ENCODE measurements at places on chromosomes 4 and X. TPM values are rescaled to one million over a fixed set of nuclear protein-coding genes. Genes with fewer than 3 reads are reported as not detected.

The DDIT4L gene
- 8.0 TPM for total RNA-seq

The CD38 gene
- 0.98 TPM for total RNA-seq

The DEFB131A gene
- not detected for total RNA-seq

The QRFPR gene
- total RNA-seq, result not detected

The CAPN6 gene
- total RNA-seq, result not detected

The CXCL6 gene
- total RNA-seq, result 0.10 TPM

The FAM47E gene
- not detected for total RNA-seq

The IL2 gene
- not detected for total RNA-seq

The SPP1 gene
- not detected for total RNA-seq

The FMR1NB gene
- total RNA-seq, result not detected

The PDE6B gene
- total RNA-seq, result 1.5 TPM

The GPM6B gene
- 0.33 TPM for total RNA-seq

The SPANXB1 gene
- total RNA-seq, result not detected

The MAGEB10 gene
- not detected for total RNA-seq

The SNCA gene
- total RNA-seq, result 94.4 TPM

The DLG3 gene
- total RNA-seq, result 1.2 TPM

The UGT2B7 gene
- not detected for total RNA-seq

The ERVMER34-1 gene
- not detected for total RNA-seq

The TCP11X2 gene
- not detected for total RNA-seq

The TMSB15C gene
- 5.0 TPM for total RNA-seq
